ENCODE measurements at places on chromosomes 11 and 22.

DNA sequence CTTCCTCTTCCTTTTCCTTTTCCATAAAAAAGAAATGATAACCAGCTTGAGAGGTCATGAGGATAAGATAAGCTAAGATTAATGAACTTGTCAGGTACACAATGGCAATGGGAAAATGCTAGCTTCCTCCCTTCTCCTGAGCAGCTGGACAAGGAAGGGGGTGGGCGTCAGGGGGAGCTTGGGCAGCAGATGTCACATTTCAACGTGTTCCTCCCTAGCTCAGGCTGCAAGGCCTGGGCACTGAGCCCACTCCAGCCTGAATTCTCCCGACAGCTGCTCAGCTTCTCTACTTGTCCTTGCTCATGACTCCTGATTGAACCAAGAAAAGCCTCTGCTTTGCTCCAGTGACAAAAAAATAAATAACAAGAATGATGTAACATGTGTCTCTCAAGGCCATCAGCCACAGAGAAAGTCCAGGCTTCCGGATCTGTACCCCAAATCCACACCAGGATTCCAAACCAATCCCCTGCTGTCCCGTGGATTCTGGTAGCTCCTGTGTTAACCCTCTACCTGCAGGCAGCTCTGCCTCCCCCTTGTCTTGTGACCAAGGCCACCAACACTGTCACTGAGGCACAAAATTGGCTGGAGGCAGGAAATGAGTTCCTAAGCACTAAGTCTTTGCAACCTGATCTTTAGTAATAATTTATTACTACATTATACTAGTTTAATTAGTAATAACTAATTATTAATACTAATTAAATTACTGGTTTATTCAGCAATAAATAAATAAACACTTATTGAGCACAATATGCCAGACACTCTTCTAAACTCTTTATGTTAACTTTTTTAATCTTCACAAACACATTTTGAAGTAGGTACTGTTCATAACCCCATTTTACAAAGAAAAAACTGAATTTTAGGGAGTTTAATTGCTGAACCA lies 146.5 kb downstream of the CCDC34 start:
- peak; percentile 82 for DNase-seq

DNA sequence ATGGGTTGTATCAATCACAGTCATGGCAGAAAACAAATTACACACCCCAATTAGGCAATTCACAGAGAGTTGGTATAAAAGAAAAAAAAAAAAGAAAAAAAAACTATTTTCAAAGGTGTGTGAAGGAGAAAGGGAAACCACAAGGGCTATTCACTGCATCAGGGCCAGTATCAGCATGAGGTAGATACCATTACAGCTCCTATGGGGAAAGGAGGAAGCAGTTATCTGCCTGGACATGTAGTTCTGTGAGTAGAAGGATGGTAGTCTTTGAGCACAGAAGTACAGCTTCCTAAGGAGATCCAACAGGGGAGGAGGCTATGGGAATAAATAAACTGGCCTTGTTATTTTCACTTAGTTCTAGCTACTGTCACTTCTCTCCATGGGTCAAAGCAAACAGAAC lies 746.1 kb downstream of the LUZP2 start:
- DNase-seq = no peak

GRCh38 chr11:115324581-115325432 lies 179.4 kb downstream of the CADM1 start:
- DNase-seq = peak; percentile 69

GRCh38 chr22:23144432-23144831 lies 845 bp upstream of the RAB36 start:
- no peak for DNase-seq

DNA sequence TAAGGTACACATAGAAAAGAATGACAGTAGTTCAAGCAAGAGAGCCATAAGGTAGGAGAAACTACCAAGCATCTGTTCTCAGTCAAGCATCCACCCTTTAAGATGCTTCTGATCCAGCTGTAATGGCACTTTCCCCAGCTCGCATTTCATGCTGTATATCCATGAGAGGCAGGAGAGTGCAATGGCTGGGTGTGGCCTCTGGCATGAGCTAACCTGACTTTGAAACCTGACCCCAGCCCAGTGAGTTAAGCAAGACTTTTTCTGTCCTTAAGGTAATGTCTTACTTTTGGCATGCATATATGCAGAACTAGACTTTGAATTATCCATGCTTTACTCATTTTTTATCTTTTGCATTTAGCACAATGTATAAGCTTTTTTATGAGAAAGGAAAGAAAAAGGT lies 79.8 kb upstream of the CNTN5 start:
- DNase-seq = no peak

GRCh38 chr11:72950685-72951084 lies 136.5 kb downstream of the ATG16L2 start:
- no peak for DNase-seq

DNA sequence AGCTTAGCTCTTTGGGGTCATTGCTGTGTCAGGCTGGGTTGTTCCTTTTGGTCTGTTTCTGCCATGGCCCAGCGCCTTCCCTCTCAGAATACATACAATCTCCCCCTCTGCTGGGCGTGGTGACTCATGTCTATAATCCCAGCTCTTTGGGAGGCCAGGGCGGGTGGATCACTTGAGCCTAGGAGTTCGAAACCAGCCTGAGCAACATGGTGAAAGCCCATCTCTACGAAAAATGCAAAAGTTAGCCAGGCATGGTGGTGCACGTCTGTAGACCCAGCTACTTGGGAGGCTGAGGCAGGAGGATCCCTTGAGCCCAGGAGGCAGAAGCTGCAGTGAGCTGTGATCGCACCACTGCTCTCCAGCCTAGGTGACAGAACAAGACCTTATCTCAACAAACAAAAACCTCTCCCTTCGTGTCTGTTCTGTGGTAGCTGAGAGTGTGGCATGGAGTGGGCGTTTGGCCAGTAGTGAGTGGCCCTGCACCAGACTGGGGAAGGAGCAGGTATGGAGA lies 46.7 kb upstream of the RAB1B start:
- DNase-seq = peak; percentile 10

DNA sequence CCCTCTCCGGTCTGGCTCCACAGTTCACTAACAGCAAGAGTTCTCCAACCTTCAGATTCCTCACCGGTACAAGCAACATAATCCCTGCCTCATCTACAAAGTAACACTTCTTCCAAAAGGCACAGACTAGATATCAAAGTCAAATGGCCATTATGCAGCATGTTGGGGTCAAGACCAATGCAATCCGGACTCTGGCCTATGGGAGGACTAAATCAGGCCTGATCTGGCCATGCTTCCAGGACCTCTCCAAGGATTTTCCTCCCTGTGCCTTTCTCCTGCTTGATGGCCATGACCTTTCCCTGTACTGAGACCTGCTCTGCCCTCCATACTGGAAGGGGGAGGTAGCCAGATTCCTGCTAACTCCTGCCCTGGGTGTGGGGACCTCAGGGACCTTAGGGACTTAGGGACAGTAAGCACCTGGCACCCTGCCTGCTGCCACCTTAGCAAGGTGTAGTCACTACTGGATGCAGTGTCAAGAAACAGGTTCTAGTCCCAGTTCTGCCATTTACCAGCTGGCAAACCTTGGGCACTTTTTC lies 6.7 kb downstream of the TBC1D10A start:
- DNase-seq = no peak

GRCh38 chr11:7501894-7502293 lies 11.9 kb upstream of the PPFIBP2 start:
- DNase-seq = no peak

- DNase-seq = no peak
Observed at GRCh38 chr22:24096758-24097115, 84.5 kb upstream of the SUSD2 start.

DNA sequence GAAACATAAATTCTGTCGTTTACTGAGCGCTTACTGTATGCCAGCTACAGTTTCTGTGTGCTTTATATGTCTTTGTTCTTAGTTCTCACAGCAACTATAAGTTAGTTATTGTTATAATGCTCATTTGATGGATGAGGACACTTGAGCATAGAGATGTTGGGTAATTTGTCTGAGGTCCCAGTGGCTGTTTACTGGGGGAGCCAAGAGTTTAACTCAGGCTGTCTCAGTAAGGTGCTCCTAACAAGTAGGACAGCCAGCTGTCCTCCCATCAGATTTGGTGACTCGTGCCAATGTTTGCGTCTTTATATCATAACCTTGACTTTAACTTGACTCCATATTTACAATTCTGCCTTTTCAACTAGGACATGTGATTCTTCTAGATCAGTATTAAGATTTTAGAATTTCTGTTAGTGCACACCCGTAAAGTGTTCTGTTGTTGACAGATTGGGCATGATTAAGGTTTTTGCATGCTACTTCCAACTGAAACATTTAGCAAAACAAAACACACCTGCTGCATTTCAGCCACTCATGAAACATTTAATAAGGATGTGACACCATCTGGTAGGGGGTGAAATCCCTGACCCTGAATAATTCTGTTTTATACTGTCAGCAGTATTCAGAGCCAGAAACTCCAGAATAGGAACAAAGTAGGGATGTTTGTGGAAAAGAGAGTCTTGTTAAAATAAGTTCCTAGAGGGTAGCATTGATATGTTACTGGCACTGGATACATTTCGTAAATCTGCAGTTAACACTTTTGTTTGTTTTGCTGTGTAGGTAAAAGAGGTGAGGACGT lies 1.9 kb downstream of the REXO2 start:
- DNase-seq = no peak

DNA sequence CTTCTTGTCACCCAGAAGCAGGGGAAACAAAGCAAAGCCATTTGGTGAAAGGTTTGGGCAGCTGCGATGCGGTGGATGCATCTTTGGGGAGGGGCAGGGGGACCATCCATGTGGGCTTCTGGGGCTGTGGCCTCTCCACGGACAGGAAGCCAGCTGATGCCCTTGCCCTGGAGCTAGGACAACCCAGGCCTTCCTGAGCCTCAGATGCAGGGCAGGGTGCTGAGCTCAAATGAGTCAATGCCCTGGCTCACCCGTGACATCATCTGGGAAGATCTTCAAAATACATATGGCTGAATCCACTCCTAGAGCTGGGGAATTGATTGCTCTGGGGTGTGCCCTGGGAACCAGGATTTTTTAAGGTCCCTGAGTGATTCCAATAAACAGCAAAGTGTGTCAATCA lies 1418.2 kb downstream of the TBC1D22A start:
- DNase-seq = peak; percentile 14

- peak; percentile 81 for DNase-seq
Observed at GRCh38 chr11:119094816-119095065, 6.9 kb downstream of the DPAGT1 start.

DNA sequence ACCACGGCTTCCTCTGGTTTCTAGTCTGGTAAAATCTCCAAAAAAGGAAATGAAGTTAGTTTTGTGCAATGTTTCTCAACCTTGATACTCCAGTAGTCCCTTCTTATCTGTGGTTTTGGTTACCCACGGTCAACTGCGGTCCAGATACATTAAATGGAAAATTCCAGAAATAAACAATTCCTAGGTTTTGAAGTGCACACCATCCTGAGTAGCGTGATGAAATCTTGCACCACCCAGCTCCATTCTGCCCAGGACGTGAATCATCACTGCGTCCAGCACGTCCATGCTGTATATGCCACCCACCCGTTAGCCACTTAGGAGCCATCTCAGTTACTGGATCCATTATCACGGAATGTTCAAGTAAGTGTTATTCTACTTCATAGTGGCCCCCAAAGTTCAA lies 117.0 kb downstream of the FBXO7 start:
- peak; percentile 99 for DNase-seq

- no peak for DNase-seq
Observed at GRCh38 chr22:32326647-32327046, 31.0 kb upstream of the RFPL3 start.

GRCh38 chr22:29275819-29276565 lies 7.9 kb downstream of the EWSR1 start:
- DNase-seq = no peak

- DNase-seq = no peak
Observed at GRCh38 chr11:606245-606644, 9.5 kb downstream of the IRF7 start.

- DNase-seq = no peak
Observed at GRCh38 chr11:104120493-104121137, 43.3 kb downstream of the PDGFD start.

- no peak for DNase-seq
Observed at GRCh38 chr22:23722724-23723123, 28.2 kb downstream of the ZNF70 start.

- no peak for DNase-seq
Observed at GRCh38 chr11:71095294-71095850, 157.0 kb downstream of the SHANK2 start.

DNA sequence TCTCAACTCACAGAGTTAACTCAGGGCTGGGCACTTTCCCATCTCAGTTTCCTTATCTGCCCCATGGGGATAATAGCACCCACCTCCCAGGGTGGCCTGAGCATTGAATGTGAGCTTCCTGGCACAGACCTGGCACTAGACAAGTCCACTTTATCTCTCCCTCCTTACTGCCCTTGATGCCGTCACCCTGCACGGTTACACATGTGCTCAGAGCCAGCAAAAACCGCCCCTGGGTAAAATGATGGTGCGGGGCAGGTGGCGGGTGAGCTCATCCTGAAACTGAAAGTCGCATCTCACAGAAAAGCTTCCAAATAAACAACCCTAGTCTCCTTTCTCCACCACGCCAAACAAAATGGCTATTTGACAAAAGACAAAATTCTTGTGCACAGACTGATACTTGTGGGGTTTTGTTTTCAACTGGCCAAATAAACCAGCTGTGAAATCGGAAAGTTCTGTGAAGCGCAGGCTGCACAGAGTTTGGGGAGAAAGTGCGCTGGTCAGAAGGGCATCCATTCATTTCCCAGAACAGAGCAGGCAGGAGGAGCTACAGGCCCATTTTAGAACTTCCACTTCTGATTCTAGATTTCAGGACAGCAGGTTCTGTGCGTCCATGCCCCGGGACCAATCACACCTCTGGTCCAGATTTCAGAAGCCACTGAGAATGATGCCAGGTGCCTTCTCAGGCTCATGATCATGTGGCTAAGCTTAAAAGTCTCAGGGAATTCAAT lies 138.1 kb downstream of the SHANK2 start:
- DNase-seq = peak; percentile 6

All from RPMI7951 (cell line).